ENCODE measurements at places on chromosomes 16 and 17.

DNA sequence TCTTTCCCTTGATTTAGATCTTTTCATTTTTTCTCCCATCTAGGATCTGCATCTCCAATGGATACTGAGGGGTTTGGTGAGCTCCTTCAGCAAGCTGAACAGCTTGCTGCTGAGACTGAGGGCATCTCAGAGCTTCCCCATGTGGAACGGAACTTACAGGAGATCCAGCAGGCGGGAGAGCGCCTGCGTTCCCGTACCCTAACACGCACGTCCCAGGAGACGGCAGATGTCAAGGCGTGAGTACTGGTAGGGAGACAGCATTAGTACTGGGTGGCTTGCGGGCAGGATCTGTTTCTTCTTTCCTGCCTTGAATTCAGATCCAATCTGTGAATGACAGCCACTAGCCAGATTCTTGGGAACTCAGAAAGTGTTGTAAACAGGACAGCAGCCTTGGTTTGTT lies 18.3 kb downstream of the NUP93 start:
- DNase-seq, result no peak

DNA sequence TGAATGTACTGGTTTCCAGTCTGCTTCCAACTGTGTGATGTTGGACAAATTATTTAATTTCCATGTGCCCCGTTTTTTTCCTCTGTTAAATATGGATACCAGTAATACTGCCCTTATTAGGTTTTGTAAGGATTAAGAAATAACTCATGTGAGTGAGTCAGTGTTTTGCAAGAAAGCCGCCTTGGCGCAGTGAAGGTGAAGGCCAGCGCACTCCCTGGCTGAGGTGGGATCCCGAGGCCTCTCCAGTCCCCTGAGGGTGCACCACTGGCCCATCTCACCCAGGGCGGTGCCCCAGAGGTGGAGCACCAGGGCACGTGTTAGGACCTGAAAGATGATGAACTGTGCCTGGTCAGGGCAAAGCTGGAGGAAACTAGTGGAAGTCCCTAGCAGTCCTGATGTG lies 43.5 kb downstream of the PHKB start:
- DNase-seq, result no peak

- peak; percentile 93 for DNase-seq
Observed at GRCh38 chr17:31696184-31696602, 162.9 kb downstream of the COPRS start.

GRCh38 chr17:75273977-75274708 lies 3.1 kb upstream of the MIF4GD start:
- peak; percentile 73 for DNase-seq

DNA sequence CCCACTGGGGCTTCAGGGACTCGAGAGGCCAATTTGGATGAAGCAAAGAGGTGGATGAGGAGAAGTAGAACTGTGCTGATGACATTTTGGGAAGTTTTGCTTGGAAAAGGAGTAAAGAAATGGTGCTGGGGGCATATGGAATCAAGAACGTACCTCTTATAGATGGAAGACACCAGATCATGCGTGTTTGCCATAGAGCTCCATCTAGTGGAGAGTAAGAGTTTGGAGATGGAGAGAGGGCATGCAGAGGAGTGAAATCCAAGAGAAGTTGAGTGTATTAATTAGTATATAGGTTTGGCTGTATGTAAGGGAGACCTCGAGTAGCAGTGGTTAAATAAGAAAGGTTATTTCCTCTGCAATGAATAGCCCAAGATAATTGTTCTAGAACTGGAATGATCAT lies 56.0 kb downstream of the SHISA6 start:
- DNase-seq, result no peak

- peak; percentile 46 for DNase-seq
Observed at GRCh38 chr17:65389426-65389825, 172.0 kb downstream of the AXIN2 start.

GRCh38 chr16:78770353-78771091 lies 671.1 kb downstream of the WWOX start:
- peak; percentile 12 for DNase-seq

GRCh38 chr16:81754858-81755257 lies 24.2 kb upstream of the PLCG2 start:
- no peak for DNase-seq

DNA sequence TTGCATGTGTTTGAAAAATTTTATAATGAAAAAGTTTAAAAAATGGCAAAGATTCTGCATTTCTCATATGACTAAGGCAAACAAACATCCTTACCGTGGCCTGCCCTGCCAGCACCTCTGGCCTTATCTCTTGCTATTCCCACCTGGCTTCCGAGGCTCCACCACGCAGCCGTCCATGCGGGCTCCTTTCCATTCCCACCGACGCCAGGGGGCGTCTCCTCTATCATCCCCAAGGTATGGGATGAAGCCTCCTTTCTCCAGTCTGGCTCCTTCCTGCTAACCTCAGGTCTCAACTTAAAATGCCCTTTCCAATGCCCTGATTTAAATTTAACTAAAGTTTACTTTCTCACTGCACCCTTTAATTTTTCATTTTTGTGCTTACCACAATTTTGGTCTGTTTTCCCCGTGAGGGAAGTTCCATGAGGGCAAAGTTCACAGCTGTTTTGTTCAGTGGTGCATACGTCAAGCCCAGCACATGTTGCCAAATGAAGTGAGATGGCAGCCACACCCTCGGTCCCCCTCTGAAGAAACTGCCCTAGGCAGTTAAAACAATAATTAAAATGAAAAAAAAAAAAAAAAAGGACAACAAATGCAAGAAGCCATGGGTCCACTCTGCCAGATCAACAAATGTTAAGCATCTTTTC lies 13.3 kb upstream of the SDK2 start:
- DNase-seq, result no peak

DNA sequence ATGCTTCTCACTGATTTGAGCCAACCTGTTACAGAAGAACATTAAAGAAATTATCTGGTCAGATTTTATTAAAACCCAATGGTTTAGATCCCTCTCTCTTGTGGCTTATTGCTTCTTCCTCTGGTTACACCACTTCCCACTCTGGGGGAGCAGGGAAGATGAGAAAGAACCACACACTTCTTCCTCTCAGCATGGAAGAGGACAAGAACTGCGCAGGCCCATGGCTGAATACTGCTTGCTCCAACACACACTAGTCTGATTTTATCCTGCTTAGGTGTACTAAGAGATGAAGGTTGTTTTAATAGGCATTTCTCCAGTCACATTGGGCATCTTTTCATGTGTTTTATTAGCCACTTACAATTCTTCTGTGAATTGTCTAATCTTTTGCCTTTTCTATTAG lies 27.6 kb downstream of the MAP3K3 start:
- DNase-seq, result no peak

DNA sequence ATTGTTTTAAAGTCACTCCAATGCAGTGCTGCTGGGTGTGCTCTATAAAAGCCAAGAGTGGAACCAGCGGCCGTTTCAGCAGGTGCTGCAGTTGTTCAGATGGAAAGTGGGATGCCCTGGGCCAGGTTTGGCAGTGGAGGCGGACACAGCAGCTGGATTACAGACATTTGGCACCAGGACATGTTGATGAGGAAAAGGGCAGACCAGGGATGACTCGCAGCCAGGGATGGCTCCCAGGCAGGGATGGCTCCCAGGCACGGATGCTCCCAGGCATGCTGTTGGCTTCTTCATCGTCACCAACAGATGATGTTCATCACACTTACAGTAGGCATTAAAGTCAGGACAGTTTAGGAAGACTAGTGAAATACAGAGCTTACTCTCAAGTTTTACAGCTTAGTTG lies 10.0 kb downstream of the GAN start:
- DNase-seq, result no peak

DNA sequence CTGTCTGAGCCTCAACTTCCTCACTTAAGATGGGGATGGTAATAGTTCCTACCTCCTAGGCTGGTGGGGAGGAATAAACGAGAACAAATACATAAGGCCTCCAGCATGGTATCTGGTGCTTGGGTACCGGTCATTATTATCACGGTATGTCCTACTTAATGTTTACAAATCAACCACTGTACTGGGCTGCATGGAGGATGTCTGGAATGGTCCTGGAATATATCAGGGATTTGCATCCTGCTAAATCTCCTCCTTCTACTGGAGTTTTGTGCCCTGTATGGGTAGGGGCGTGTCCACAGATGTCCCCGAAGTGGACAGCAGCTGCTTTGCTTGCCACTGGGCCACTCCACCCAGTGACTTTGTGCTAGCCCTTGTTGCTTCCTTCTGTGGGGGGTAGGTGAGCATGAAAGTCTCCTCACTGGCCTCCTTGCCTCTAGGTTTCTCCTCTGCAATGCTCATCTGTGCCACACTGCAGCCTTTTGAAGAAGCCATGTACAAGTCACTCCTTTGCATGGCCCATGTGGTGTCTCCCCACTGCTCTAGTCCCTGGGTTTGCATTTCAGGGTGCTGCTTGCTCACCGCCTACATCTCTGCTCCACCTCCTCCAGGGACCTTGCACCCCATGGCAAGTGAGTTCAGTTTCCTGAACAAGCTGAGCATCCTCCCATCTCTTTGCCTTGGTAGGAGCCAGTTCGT lies 2.2 kb upstream of the CMIP start:
- no peak for DNase-seq

DNA sequence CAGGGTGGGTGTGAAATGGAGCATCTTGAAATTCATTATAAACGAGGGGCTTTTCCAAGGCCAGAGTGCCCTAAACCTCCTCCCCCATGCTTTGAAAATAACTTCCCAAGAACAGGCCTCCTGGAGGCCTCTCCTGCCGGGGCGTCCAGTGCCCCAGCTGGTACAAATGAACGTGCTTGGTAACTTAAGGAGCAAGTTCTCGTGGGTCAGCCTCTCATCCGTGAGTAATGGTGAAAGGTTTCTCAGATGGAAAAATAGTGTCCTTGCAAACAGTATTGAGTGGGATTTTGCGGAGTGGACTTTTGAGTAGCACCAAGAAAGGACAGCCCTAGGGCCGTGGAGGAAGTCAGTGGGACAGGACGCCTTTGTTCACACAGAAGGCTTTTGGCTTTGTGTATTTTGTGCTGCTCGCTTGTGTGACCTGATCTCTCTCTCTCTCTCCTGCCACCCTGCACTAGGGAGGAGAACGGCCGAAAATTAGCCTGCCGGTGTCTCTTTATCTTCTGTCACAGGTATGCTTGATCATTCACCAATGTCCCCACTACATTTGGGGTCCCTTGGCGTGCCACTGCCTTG lies 34.6 kb downstream of the CLEC16A start:
- no peak for DNase-seq

- peak; percentile 4 for DNase-seq
Observed at GRCh38 chr17:77329741-77330531, 189.2 kb downstream of the SEC14L1 start.

DNA sequence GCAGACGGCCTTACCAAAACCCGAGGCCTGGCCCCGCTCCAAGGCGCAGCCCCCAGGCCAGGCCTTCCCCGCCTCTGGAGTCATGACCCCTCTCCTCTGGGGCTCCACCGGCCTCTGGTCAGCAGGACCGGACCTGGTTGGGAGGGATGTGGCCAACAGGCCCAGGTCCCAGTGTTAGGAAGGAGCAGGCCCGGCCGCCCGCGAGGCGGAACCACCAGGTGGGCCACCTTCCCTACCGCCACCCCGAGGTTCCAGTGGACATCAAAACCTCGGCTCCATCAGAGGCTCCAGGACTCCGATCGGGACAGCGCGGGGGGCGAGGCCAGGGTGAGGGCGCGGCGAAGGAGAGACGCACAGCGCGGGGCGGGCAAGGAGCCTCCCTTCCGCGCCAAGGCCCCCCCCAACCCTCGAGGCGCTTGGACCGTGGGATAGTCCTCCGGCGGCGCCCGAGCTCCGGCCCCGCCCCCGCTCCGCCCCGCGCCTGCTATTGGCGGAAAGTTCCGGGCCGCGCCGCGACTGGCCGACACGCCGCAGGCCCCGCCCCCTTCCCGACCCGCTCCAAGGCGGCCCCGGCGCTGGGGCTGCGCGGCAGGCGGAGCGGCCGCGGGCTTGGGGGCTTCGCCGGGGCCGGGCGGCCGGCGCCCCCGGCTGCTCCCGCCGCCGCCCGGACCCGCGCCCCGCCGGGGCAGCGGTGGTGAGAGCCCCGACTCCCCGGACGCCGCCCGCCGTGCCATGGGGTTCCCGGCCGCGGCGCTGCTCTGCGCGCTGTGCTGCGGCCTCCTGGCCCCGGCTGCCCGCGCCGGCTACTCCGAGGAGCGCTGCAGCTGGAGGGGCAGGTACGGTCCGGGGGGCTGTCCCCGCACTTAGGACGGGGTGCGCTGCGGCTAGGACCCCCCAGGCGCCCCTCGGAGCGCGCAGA lies at the start of gene METRN:
TSS of gene METRN (plus strand) at position 561 of the 919 bp plus-strand sequence. CDS start at position 733, 172 bp downstream.
- peak; percentile 96 for DNase-seq

DNA sequence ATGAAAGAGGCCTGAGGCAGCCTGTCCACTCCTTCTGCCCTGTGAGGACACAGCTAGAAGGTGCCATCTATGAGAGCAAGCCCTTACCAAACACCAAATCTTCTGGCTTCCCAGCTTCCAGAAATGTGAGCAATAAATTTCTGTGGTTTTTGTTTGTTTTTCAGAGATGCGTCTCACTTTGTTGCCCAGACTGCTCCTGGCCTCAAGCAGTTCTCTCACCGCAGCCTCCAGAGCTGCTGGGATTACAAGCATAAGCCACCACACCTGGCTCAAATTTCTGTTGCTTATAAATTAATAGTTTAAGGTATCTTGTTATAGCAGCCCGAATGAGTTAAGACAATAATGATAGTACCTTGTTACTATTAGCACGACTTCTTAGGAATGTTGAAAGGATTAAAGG lies 12.5 kb upstream of the SLC16A11 start:
- no peak for DNase-seq

GRCh38 chr17:77594416-77595209 lies 363.9 kb upstream of the TNRC6C start:
- DNase-seq, result no peak

- DNase-seq, result peak; percentile 90
Observed at GRCh38 chr17:78383725-78384471, 5.4 kb downstream of the PGS1 start.

DNA sequence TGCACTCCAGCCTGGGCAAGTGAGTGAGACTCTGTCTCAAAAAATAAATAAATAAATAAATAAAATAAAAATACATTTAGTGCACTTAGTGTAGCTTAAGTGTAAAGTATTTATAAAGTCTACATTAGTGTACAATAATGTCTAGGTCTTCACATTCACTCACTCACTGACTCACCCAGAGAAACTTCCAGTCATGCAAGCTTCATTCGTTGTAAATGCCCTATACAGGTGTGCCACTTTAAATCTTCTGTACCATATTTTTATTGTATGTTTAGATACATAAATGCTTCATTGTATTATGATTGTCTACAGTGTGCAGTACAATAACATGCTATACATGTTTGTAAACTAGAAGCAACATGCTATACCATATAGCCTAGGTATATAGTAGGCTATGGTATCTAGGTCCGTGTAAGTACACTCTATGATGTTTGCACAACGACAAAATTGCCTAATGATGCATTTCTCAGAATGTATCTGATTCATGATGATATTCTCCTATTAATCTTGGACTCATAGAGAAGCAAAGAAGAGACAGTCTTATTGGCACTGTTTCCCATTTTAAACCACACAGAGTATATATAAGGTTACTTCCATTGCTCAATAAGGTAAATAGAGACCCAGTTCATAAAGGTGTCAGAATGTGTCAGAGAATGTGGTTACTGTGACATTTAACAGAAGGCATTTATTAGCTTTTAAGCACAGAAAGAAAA lies 1314.9 kb downstream of the CDH11 start:
- DNase-seq, result no peak

DNA sequence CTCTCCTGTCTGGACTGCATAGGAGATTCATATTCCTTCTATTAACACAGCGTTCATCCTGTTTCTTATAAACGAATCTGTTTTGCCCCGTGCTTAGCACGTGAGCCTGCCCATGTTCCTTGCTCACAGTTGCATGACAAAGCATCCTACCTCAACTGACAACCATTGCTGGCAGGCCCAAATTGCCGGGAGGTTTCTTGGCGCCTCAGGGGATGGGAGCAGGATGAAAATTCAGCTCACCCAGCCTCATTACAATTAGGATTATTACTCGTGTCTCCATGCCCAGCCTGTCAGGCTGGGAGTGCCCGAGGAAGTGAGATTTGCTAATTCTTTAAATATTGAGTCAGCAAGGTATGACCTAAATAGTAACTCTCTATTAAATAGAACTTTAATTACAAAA lies 36.7 kb upstream of the HELZ start:
- no peak for DNase-seq
